ENCODE measurements at places on chromosomes 16 and 17.

GRCh38 chr17:2054262-2054511, 716 bp upstream of the HIC1 start:
- DNase-seq, result no peak

DNA sequence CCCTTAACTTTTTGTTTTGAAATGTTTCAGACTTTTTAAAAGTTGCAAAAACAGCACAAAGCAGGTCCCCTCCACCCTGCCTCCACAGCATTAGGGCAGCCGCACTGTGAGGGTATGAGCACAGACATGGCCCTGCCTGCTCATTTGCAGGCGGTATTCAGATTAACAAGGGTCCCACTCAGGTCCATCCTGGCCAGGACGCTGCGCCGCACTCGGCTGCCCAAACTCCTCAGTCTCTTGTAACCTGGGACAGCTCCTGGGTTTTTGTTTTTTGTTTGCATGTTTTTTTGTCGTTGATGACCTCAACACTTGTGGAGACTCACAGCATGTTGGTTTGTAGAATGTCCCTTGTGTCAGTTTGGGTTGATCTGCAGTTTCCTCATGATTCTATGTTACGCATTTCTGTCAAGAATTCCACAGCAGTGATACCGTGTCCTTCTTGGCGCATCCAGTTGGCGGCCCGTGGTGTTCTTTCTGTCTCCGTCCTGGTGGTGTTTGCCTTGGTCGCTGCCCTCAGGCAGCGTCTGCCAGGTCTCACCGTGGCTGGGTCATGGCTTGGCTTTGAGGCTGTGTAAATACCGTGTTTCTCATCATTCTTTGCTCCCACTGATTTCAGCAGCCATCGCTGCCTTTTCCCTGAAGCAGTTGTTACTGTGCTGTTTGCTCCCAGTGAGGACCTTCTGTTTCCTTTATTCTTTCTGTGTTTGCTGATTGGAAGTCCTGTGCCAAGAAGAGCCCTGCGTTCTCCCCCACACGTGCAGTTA, 18.5 kb downstream of the CRAMP1 start:
- DNase-seq, result no peak

GRCh38 chr16:85385463-85386331, 227.4 kb upstream of the GSE1 start:
- DNase-seq, result peak; percentile 66

- DNase-seq, result peak; percentile 39
These were observed 22.6 kb upstream of the USP10 start for GRCh38 chr16:84677017-84677803.

- DNase-seq, result no peak
These were observed 29.3 kb downstream of the STH start for GRCh38 chr17:46028374-46028773.

- peak; percentile 90 for DNase-seq
These were observed 12.3 kb downstream of the RFFL start for GRCh38 chr17:35051183-35051578.

DNA sequence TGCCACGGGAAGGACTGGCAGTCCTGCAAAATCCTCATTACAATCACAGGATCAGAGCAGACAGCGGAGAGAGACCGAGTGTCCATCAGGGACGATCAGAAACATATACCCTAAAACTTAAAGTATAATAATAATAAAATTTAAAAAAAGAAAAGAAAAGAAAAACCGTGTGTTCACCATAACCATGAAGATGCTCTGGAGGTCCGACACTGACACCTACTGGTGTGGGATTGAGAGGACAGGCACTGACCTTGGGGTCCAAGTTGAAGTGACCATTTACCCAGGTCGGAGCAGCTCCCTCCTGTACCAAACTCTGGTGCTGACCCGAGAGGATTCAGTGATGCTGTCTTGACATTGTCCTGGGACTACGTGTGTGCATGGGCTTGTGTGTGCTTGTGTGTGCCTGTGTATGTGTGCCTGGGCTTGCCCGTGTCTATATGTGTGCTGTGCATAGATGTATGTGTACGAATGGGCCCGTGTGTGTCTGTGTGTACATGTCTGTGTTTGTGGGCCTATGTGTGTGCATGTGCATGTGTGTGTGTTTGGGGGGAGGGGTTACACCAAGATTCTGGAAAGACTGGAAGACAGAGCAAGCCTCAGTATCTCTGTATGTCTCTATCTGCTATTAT, 10.0 kb upstream of the CD300LD start:
- DNase-seq, result peak; percentile 70

DNA sequence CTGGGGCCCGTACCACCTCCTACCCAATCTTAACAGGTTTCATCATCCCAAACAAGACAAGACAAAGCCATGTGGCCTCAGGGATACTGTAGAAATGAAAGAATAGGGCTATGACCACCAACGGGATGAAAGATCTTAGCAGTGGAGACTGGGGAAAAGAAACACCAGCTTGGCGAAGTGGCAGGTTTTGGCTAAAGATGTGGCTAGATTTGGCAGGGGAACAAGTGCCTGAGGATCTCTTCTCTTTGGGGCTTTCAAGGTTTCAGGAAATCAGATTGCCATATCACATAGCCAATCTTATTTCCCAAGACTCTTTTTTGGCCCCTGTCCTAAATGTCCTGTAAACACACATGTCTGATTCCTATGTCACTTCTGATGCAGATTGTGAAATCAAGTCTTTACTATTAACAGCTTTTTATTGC, 6.9 kb downstream of the KRT24 start:
- no peak for DNase-seq

DNA sequence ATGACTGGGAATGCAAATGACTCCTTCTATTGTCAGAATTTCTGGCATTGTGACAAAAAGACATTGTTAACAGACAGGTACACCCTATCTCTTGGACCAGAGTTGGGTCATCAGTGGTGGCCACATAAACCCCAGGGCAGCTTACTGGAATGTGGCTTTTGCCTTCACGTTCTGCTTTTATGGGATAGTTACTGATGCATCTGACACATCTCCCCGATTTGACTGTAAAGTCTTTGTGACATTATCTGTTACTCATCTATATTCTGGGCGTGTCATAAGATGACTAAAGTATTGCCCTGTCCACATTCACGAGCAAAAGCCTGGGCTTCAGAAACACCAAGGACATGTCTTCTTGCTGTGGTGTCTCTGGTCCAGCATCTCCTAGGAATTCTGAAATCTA, 18.7 kb upstream of the AQP8 start:
- no peak for DNase-seq

DNA sequence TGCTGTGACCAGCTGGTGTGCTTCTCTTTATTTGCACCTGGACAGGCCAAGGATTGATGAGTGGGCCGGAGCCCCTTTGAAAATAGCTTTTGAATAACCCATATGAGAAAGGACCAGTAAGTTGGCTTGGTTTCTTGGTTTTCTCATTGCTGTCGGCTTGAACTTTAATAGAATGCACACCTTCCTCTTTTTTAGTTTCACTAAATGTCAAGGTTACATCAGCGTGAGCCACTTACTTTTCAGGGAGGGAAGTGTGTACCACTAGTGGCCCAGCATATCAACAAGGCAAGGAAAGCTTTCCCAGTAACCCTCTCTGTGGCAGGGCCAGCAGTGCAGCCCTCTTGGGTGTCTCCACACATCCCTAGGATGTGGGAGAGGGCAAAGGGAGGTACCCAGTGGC, 433.3 kb downstream of the CA10 start:
- DNase-seq, result no peak

DNA sequence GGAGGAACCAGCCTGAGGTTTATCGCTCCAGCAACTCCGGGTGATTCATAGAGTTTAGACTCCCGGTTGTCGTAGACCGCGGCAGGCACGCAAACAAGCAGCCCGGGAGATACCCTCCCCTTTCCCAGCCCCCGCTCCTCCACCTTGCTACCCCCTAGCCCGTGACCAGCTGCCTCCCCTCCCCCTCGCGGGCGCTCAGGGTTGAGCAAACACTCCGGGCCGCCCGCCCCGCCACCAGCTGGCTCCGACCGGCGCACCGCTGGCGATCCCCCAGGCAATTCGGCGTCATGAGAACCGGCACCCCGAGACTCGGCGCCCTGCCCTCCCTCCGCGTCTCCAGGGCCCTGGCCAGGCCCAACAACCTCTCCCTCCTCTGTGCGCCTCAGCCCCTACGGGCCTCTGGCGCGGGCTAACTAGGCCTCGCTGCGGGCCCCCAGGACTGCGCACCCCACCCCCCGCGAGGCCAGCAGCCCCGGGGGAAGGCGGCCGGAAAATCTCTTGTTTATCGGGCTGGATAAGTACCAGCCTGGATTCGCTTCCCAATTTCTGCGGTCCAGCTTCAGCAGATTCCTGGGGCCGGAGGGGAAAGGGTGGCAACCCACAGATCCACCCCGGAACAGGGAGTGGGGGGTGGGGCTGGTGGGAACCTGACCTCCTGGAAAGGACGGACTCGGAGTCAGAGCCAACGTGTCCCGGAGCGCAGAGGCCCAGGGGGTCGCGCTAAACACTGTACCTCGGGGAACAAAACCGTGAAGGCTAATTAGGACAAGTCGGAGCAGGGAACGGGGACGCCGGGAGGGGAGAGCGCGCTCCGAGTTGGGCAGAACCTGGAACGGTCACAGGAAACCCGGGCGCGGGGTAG, 951 bp upstream of the GPRC5C start:
- DNase-seq, result peak; percentile 91

GRCh38 chr17:29973005-29973404, 31.6 kb downstream of the EFCAB5 start:
- DNase-seq, result no peak

- no peak for DNase-seq
These were observed 5.4 kb downstream of the EPN3 start for GRCh38 chr17:50537721-50538548.

- no peak for DNase-seq
These were observed 46.7 kb downstream of the LMF1 start for GRCh38 chr16:924063-924462.

DNA sequence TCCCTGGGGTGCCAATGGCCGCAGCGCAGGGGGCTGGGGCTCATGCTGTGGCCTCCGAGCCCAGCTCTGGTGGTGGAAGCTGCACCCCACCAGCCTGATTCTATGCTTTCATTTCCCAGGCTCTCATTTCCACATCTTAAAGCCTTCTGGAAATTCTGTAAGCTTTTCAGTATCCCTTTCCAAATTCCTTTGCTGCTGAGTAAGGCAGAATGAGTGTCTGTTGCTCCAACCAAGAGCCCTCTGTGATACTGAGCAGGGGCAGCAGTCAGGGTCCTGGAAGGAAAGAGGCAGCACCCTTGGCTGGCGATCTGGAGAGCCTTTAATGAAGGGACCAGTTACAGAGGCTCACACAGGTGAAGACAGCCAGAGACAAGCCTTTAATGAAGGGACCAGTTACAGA, 79.5 kb upstream of the FOXF1 start:
- DNase-seq, result no peak

DNA sequence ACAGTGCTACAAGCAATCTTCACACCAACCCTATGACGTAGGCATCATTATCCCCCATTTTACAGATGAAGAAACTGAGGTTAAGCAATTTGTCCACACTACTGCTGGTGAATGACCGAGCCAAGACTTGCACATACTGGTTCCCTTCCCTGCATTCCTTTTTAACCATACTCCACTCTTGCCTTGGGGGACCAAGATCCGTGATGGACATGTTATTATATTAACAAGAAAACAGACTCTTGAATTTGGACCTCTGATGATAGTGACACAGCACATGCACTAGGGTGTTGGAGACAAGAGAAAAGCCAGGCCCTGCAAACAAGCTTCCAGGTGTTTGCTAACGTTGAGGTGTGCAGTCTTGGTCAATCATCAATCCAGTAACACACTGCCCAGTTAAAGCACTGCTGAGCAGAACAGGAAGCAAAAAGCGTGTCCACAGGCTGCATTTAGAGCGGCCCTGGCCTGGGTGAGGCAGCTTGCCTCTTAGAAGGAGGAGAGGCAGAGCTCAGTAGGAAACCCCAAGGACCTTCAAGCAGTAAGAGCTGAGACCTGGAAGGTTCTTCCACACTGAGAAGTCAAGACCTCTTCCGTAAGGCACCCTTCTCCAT, 36.7 kb downstream of the HNF1B start:
- no peak for DNase-seq

- DNase-seq, result no peak
These were observed 20.0 kb upstream of the IL17C start for GRCh38 chr16:88618182-88618955.

- DNase-seq, result peak; percentile 27
These were observed 142.4 kb downstream of the CYLD start for GRCh38 chr16:50884066-50884860.

DNA sequence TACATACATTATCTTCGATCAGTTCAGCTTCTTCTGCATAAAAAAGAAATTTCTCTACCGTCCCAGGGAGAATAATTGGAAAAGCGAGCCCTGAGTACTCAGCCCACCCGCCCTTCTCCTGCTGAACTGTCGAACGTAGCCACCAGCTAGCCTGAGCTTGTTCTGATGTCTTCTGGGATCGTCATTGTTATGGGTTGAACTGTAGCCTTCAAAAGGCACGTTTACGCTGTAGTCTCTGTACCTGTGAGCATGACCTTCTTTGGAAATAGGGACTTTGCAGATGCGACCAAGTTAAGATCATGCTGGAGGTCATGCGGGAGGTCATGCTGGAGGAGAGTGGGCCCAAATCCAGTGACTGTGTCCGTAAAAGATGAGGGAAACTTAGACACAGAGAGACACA, 86.2 kb downstream of the CMIP start:
- no peak for DNase-seq

GRCh38 chr17:18182978-18183333, 672 bp upstream of the ALKBH5 start:
- peak; percentile 90 for DNase-seq

- DNase-seq, result no peak
These were observed 2.5 kb downstream of the KRT33A start for GRCh38 chr17:41347869-41348760.

DNA sequence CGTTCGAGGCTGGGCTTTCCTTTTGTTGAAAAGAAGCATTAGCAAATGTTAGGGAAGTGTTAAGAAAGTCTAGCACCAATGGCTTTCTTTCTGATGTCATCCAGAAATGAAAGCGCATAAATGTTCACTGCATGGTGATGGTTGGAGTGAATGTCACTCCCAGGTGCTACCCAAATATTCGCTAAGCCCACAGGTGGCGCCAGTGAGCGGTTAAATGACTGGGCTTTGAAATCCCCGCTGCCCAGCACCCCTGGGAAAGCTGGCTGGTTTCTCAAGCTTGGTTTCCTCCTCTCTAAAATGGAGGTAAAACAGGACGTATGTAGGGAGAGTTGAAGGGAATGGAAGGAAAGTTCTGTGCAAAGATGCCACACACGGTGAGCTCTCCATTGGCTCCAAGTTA, 104.4 kb downstream of the IRX5 start:
- peak; percentile 74 for DNase-seq

Measured in NB4 (cell line).